ENCODE measurements at places on chromosomes 16 and 17. TPM values are rescaled to one million over a fixed set of nuclear protein-coding genes. Genes with fewer than 3 reads are reported as not detected.

HP gene
- 6.4 TPM for total RNA-seq

CSF3 gene
- total RNA-seq, result not detected

RGS9 gene
- 2.4 TPM for total RNA-seq

GRCh38 chr17:78151514-78152008, 5.4 kb downstream of the C17orf99 start:
- DNase-seq, result no peak

- DNase-seq, result peak; percentile 73
Measured at GRCh38 chr16:50681021-50681885, at the start of gene SNX20. Gene SNX20 (minus strand): TSS chr16:50681312. CDS start chr16:50677526, 3,786 bp downstream.

DNA sequence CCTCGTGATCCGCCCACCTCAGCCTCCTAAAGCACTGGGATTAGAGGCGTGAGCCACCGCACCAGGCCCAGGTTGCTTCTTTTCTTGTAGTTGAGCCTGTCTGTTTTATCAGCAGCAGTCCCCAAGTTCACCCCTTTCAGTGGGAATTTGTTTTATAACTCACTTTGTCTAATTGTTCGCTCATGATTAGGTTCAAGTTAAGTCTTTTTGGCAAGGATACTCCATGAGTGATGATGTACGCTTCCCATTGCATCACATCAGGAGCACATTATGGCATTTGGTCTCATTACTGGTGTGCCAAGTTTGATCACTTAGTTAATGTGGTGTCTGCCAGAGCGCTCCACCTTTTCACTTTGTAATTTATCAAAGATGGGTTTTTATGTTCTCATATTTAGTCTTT, 14.4 kb upstream of the GJD3 start:
- no peak for DNase-seq

GRCh38 chr17:59361386-59361785, 29.9 kb downstream of the YPEL2 start:
- no peak for DNase-seq
